Ureter (tissue), 1 donor: ENCODE measurements at places on chromosomes 1 and 21. TPM values are rescaled to one million over a fixed set of nuclear protein-coding genes. Genes with fewer than 3 reads are reported as not detected.
A peak's percentile ranks its signal among the peaks of the same experiment; 100 is the strongest.

Gene ZSWIM5
- total RNA-seq = 4.4 TPM

Gene LGALS8
- total RNA-seq = 94.2 TPM

Gene PCBP3
- total RNA-seq = 7.1 TPM

Gene CDK18
- total RNA-seq = 28.6 TPM

Gene CMPK1
- total RNA-seq = 77.5 TPM

DNA sequence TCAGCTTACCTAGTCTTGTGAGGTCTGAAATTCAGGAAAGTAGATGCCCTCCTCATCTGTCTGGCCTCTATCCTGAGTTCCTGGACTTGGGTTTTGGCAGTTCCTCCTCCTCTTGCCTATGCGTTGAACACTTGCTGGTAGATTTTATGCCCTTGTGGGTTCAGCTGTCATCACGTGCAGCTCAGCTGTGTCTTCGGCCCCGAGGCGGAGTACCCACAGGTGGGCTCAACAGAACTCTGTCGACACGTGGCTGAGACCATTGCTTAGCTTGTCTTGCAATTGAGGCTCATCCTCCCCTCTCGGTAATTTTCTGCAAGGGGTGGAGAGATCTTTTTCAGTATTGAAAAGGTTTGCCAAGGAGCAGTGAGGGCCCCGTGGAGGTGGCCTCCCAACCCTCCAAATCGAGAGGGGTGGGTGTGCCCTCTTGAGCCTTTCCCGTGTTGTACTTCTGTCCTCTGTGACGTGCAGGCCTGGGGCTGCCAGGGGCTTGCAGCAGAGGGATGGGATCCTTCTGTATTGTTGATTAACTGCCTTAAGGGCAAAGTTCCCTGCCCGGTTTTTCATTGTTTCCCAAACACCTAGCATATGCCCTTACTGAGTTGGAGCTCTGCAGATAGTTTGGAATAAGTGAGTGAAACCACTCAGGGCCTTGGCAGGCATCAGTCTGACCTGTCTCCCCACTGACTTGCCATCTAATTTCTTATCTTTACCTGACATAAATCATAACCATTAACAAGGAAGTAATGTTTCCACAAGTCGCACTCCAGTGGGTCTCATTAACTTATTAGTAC lies 2.9 kb downstream of the CENPS start:
- DNase-seq = no peak

DNA sequence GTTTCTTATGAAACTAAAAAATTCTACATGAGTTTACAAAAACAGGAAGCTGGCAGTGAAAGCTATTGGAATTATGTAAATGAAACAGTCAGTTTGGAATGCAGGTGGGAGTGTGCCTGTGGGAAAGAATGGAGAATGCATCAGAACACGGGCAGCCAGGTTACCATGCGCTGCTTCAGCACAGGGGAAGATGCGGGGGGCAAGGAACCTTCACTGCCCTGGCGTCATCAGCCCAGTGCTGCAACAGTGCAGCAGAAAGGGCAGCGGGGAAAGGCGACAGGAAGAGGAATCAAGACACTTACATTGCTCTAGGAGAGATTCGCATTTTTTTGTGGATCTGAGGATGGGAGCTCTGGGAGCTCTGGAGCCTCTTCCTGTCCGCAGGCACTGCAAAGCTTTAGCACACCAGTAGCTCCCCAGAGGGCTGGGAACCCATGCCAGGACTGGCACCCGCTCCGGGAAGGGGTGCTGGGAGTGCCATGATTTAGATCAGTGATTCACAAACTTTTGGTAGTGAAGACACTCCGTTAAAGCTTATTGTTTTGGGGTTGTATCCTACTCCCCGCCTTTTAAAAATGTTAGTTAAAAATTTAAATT lies 64.1 kb upstream of the WDR26 start:
- no peak for DNase-seq

- DNase-seq = no peak
Measured at GRCh38 chr1:185998391-185998790, 264.2 kb downstream of the HMCN1 start.

DNA sequence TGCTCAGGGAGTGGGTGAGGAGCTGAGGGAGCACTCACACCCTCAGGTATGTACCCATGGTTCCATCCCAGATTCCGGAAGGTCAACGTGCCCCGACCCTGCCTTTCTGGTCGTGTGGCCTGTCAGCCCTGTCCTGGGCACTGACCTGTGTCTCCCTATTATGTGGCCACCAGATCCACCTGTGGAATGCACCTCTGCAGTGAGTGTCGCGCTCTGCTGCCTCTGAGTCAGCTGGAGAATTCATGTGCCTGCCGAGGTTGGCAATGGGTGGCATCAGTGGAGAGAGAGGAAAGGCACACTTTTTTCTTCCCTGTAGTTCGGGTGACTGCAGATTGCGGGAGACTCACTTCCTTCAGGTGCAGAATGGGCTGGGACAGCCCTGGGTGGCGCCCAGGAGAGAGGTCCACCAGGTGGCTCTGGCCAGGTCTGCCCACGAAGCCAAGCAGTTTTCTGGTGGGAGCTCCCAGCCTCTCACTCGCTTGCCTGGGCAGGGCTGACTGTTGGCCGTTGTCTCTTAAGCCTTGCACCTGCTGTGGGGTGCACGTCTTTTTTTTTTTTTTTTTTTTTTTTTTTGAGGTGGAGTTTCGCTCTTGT lies 176.1 kb upstream of the TMEM51 start:
- DNase-seq = peak; percentile 67

DNA sequence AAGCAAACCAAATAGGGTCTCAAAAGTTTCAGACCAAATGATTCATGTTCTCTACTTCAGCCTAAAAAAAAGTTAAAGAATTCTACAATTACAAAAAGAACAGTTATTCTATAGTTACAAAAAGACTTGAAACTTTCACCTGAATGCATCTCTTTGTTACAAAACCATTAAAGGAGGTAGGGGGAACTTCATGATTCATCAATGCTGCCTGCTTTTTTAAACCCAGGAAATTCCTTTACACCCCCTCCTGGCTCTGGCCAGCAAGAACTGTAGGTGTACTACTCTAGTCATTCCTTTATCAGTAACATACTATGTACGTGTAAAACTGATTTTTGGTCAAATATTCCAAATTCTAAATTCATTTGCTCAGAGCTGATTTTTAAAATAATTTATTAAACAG lies 5.0 kb downstream of the FAF1 start:
- DNase-seq = no peak

DNA sequence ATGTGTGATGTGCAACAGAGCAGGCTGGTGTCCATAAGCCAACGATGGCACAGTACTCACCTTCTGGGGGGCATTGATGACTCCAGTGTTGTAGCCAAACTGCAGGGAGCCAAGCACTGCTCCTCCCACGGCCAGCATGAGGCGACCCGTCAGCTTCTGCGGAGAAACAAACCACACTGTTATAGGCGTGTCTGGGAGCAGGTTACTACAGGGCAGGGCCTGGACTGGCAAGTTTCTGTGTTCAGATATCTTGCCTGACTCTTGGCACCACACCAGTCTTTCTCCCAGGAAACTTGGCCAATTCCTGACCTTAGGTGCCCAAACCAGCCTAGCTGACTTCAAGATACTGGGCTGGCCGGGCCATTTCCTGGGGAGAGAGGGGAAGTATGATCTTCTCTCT lies 15.5 kb downstream of the SLC2A1 start:
- DNase-seq = peak; percentile 89

DNA sequence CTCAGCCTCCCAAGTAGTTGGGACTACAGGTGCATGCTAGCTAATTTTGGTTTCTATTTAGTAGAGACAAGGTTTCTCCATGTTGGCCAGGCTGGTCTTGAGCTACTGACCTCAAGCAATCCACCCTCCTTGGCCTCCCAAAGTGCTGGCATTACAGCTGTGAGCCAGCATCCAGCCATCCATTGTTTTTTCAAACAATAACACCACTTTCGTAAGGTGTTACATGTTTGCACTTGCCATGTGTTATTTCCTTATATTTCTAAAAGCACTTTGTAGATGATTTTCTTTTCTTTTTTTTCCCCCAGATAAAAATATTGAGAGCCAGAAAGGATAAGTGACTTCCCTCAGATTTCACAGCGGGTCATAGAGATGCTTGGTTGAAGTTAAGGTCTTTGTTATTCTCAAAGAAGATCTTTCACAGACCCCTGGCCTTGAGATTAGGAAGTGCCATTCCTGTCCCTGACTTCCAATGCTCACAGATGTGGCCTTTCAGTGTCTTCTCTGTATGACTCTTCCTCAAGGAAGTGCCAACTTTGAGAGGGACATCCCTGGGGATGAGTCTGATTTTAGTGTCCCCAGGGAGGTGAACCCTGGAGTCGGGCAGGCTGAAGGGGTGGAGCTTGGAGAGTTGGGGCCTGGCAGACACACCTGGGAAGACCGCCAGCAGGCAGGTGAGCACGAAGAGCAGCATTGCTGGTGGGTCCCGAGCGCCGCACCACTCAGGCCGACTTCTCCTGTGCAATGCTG lies 6.3 kb downstream of the PIGR start:
- DNase-seq = no peak

GRCh38 chr1:7389201-7389905 lies 381.7 kb upstream of the VAMP3 start:
- peak; percentile 29 for DNase-seq

- no peak for DNase-seq
Measured at GRCh38 chr1:30125021-30125820, 598.2 kb downstream of the MATN1 start.

GRCh38 chr1:90335558-90335957 lies 340.6 kb downstream of the ZNF326 start:
- no peak for DNase-seq

DNA sequence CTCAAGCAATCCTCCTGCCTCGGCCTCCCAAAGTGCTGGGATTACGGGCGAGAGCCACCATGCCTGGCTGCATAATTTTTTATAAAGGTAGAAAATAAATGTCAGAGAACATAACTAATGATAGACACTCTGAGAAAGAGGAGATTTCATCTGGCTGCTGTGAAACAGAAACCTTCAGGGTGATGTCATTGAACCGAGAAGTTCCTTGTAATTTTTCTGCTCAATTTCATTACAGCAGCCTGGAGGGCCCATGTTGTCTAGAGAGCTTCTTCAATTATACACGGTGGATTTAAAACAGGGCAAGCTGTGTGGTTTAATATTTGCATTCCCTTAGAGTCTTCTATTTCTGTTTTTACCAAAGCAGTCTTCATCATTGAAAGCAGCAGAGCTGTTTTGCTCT lies 64.3 kb upstream of the MORC3 start:
- DNase-seq = no peak

GRCh38 chr1:107524301-107524700 lies 383.5 kb downstream of the NTNG1 start:
- DNase-seq = no peak

DNA sequence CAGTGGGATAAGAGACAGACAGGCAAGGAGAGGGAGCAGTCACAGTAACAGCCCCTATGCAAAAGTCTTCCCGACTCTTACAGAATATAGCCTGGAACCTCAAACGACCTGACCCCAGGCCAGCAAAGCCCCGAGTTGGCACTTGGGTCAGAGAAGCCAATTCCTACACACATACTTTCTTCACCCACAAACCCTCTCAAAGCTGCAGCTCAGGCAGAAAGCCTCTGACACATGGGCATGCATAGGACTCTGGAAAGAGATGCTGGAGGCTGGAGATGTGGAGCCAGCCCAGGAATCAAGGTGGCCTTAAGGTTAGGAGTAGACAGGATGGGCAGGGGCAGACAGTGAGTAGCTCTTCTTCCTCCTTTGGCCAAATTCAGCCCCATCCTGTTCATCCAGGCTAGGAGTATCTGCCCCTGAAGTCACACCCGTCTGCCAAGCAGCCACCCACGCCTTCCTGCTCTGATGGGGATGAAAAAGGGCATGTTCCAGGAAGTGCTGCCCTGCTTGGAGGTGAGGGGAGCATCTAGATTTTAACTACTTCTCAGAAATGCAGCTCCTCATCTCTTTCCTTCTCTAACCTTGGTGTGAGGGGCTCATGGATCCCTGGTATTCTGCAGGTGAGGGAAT lies 7.8 kb downstream of the SLC41A1 start:
- no peak for DNase-seq

- no peak for DNase-seq
Measured at GRCh38 chr1:4121834-4122512, 221.9 kb upstream of the C1orf174 start.

DNA sequence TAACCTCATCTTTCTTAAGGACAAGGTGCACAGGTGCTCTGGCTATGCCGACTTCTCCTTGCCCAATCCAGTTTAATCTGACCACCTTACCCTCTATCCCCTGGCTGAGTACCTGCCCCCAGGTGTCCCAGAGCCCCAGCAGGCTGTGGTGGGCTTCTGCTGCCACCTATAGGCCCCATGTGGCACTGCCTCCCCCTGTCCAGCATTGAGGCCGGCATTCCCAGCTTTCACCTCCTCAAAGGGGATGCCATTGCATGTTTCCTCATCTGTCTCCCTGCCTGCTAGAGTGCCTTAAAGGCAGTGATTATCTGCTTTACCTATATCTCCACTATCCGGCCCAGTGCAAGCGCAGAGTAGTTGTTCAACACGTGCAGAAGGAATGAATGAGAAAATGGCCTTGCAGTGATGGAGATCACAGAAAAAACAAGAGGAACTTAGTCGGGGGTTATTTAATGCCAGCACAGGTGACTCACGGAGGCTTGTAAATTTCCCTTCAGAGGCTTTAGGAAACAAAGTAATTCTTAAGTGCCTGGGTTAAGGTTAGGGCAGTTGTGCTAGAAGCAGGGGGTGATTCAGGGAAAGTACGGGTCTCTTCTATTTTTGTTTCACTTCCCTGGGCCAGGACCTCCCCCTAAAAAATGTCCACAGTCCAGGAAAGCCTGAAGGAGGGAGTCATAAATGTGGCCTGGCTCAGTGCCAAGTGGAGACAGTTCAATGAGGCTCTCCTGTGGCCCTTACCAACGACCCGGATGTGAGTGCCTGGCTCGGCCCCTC lies 131.8 kb upstream of the NGF start:
- no peak for DNase-seq

- no peak for DNase-seq
Measured at GRCh38 chr1:88321706-88322105, 362.4 kb upstream of the PKN2 start.

GRCh38 chr1:6414443-6414844 lies 5.3 kb downstream of the HES2 start:
- DNase-seq = no peak

- DNase-seq = no peak
Measured at GRCh38 chr1:153742411-153743142, 14.7 kb downstream of the INTS3 start.

GRCh38 chr1:246687002-246687401 lies 37.2 kb upstream of the SCCPDH start:
- DNase-seq = no peak

- no peak for DNase-seq
Measured at GRCh38 chr1:114901814-114902213, 47.2 kb downstream of the SYCP1 start.

DNA sequence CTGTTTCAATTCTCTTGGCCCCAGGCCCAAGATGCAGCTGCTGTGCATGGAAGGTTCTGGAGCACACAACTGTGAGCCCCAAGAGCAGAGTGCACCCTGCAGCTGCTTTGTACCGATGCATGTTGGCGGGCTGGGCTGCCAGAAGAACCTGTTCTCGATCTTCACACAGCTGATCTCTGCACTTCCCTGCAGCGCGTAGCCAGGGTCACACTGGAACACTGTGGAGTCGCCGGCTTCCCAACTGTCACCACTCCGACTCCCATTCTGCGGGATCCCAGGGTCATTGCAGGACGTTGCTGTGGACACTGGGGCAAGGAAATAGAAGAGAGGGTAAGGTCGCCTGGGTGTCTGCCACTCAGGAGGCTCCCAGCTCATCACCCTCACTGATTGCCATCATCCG lies 185.4 kb downstream of the ZSCAN20 start:
- DNase-seq = no peak

GRCh38 chr1:8473121-8473875 lies 155.4 kb downstream of the SLC45A1 start:
- DNase-seq = no peak

- DNase-seq = no peak
Measured at GRCh38 chr1:26887125-26887524, 3.0 kb downstream of the GPN2 start.

- no peak for DNase-seq
Measured at GRCh38 chr1:9589719-9590157, 1.0 kb downstream of the TMEM201 start.

GRCh38 chr1:103783944-103784377 lies 34.3 kb downstream of the AMY1C start:
- DNase-seq = no peak
